IMR-90 (cell line): ENCODE measurements at places on chromosomes 5 and 9. TPM values are rescaled to one million over a fixed set of nuclear protein-coding genes. Genes with fewer than 3 reads are reported as not detected.

The C5 gene
- 2.3 and 2.8 TPM in 2 replicates for total RNA-seq

DNA sequence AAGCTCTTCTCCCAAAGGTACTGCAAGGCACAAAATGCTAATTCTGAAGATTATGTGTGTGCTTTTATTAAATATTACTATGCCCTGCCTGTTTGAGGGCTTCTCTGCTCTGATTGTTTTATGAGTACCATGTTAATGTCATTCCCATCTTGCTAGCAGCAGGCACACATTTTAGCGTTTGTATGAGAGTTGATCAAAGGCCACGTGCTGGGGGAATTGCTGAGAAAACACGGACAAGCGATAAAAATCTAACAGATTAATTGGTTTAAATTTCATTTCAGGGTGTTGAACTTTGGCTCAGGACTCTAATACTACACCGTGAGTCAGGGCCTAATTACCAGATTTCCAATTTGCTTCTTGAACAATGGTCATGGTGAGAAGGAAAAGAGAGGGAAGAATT lies 298.4 kb downstream of the EBF1 start:
- no peak for DNase-seq

The CDKN2B gene
- total RNA-seq = 3.6 and 5.6 TPM in 2 replicates

DNA sequence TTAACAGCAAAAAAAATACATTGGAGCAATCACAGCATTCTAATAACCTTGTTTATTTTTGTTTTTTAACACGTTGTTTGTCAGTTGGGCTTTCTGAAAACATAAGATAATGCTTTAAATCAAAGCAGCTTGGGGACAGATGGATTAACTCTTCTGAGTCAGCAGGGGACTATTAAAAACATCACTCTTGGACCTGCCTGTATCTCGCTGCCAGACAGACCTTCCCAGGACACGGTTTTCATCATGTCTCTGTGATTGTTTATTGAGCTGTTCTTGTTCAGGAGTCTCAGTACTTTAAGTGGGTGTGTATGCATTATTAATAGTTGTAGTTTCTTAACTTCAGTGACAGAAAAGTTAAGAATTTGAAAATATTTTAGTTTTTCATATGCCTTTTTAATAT lies 173.2 kb downstream of the SH3GL2 start:
- DNase-seq = no peak

The FBP2 gene
- not detected in 2 replicates for total RNA-seq

The SLCO4C1 gene
- total RNA-seq = not detected in 2 replicates

The TLR4 gene
- total RNA-seq = under 0.01 TPM in 2 replicates

DNA sequence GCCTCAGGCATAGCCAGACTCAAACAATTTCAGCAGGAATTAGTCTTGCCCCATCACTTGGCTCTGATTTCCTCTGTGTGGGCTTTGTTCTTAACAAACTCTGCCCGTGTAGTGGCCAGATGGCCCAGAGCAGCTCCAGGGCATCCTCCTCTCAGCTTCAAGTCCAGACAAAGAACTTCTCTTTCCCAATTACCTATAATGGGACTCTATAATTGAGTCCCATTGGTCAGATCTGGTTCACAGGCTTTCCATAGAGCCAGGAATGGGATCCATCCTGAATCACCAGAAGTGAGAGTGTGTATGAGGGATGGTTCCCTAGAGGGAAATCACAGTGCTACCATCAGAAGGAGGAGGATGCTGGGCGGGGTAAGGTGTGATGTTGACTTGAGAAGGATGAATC lies 515.8 kb downstream of the KIF4B start:
- no peak for DNase-seq

DNA sequence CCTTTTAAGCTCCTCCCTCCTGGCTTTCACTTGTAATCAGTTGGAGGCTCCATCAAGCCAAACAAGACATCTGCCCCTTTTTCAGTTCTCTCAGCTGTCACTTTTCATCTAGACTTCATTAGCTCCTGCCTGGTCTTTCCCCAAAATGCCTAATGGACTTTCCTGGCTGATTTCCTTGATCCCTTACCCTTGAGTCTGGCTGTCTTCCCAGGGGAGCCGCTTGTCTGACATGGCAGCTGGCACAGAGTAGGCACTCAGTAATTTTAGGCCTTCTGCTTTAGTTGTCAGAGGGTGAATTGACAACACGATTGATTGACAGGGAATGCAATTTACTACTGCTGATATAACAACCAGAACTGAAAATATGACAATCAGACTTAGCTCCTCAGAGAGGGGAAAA lies 2.1 kb downstream of the C9orf153 start:
- DNase-seq = no peak

- no peak for DNase-seq
Measured at GRCh38 chr5:149816661-149817060, 86.6 kb downstream of the PPARGC1B start.

GRCh38 chr5:175709276-175709781 lies 51.5 kb downstream of the HRH2 start:
- DNase-seq = no peak

GRCh38 chr9:135103001-135103446 lies 15.6 kb downstream of the OLFM1 start:
- no peak for DNase-seq

DNA sequence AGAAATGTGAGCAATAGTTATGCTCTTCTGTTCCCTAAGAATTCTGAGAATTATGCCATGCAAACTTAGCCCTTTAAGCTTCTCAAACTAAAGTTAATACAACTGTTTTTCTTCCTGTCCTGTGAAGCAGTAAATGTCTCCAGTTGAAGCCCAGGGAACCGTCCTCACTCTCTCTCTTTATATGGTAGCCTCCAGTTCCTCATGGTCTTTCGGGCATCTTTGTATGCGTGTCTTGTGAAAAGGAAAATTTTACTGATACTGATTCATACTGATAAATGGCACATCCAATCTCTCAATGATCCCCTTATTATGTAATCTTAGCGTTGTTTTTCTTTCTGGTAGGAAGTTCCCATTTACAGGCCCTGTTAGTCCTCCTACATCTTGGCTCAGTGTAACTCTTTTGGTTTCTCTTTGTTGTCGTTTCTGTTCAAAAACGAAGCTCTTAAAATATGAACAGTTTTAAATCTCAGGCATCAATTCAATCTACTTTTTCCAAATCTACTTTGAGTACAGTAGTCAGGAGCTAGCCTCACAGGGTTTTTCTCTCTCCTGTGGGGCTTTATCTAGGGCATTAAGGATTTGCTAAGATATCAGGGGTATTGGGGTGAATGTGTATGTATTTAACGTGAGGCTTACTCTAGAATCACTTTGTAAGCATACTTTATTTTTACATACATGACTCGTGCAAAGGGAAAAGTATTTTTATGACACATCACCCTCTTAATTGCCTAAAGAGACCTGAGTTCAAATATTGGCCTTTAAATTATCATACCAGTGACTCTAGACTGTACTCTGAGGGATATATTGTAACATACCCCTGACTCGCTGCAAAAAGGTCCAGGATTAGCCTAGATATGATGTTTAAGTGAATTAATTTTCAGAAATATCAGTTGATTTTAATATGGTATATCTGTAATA lies 258.0 kb downstream of the NR3C1 start:
- DNase-seq = peak; percentile 38

The INSYN2B gene
- total RNA-seq = 33.5 and 43.6 TPM in 2 replicates
